ENCODE measurements at places on chromosomes 13 and 19.

GRCh38 chr13:69912630-69913029, 195.0 kb upstream of the ATXN8OS start:
- no peak for DNase-seq

- DNase-seq: no peak
These were observed 19.1 kb downstream of the PGLS start for GRCh38 chr19:17530586-17530985.

DNA sequence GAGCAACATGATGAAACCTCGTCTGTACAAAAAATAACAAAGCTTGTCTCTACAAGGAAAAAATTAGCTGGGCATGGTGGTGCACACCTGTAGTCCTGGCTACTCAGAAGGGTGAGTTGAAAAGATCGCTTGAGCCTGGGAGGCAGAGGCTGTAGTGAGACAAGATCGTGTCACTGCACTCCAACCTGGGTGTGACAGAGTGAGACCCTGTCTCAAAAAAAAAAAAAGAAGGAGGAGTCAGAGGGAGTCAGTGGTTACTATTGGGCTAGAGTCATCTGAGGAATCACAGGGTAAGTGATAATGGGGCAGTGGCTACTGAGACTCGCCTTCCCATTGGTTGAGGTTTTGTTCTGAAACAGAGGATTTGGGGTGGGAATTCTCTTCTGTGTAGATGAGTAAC, 1.9 kb upstream of the GPI start:
- no peak for DNase-seq

GRCh38 chr13:48234566-48235340, 1.7 kb downstream of the ITM2B start:
- DNase-seq: no peak

DNA sequence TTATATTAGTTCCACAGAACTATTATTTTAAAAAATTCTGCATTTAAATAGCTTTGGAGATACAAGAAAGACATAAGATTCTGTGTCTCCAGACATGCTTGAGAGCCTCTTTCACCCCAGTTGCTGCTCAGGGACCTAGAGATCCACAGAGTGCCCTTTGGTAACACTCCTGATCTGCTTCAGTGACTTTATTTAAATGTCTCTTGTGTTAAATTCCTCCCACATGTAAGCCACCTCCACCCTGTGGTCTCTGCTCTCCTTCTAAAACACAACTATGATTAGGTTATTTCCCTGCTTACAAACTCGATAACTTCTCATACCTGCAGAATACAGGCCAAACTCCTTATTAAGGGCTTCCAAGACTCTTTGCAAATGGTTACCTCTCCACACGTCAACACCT, 141.0 kb downstream of the RFC3 start:
- no peak for DNase-seq

DNA sequence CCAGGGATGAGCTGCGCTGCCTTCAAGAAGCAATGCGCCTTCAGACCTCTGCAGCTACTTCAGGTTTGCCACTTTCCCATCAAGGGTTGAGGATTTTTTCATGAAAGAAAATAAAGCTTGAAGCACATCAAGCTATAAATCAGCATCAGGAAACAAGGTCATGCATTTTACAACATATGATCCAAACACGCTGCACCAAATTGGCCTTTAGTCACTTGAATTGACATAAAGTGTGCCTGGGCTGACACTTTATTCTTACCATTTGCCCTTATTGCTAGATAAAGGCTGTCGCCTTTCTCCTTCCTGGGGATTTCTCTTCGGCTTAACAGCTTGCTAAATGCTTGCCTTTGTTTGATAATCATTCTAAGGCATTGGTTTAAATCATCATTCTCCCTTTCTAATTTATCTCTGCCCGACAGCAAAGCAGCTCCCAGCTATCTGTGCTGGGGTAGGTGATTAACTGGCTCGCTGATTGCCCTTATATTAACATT, 87.7 kb downstream of the LHFPL6 start:
- no peak for DNase-seq

DNA sequence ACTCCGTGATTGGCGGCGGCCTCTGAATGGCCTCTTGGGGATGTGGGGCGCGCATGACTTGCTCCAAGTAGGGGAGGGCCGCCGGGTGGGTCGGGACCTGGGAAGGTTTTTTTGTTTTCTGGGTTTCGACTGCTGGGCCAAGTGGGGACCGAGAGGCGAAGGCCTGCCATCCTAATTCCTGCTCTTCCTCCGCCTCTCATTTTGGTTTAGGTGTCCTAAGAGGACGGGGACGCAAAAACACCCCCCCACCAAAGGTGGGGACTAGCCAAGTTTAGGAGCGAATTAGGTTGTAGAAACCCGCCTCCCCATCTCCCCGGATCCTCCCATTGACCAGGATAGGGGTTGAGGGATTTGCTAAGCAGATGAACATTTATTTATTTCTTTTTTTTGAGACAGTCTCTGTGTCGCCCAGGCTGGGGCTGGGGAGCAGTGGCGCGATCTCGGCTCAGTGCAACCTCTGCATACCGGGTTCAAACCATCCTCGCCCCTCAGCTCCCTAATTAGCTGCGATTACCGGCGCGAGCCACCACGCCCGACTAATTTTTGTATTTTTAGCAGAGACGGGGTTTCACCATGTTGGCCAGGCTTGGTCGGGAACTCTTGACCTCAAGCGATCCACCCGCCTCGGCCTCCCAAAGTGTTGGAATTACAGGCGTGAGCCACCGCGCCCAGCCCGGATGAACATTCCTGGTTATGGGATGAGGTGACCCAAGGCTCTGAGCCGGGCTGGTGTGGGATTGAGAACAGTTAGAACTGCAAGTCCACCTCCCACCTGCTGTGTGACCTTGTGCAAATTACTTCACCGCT, 838 bp downstream of the PPP2R1A start:
- peak; percentile 62 for DNase-seq

- no peak for DNase-seq
These were observed 306.2 kb downstream of the ATP8A2 start for GRCh38 chr13:25677956-25678355.

DNA sequence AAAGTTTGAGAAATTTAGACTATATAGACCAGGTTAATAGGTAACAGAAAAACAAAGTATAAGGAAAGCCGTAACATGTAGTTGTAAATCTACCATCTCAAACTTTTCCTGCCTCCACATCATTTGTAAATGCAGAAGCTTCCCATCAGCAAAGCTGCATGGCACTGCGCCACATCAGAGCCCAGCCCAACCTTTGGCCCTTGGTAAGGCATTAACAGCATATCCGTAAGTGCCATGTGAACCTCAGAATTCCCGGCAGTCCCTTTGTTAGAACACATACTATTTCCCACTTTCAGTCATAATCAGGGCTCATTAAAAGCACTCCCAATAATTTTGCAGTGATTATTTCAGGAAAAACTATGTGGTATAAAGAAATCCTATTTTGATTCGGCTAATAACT, 51.6 kb downstream of the MPHOSPH8 start:
- DNase-seq: no peak

DNA sequence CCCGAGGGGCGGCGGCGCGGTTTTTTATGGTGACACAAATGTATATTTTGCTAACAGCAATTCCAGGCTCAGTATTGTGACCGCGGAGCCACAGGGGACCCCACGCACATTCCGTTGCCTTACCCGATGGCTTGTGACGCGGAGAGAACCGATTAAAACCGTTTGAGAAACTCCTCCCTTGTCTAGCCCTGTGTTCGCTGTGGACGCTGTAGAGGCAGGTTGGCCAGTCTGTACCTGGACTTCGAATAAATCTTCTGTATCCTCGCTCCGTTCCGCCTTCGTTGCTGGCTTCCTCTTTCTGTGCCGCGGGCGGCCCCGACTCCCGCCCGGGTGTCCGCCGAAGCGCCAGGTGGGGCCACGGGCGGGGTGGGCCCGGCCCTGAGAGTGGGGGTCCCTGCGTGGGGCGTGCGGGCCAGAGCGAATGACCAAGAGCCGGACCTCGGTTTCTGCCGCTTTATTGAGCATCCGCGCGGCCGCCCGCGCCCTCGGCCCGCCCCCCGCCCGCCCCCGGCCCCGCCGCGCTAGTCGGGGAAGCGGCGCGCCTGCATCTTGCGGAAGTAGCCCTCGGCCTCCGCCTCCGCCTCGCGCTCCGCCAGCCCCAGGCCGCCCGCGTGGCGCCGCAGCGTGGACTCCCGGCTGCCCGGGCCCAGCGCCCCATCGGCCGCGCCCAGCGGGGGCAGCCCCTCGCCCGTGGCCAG, 9.6 kb downstream of the PLPPR3 start:
- no peak for DNase-seq

DNA sequence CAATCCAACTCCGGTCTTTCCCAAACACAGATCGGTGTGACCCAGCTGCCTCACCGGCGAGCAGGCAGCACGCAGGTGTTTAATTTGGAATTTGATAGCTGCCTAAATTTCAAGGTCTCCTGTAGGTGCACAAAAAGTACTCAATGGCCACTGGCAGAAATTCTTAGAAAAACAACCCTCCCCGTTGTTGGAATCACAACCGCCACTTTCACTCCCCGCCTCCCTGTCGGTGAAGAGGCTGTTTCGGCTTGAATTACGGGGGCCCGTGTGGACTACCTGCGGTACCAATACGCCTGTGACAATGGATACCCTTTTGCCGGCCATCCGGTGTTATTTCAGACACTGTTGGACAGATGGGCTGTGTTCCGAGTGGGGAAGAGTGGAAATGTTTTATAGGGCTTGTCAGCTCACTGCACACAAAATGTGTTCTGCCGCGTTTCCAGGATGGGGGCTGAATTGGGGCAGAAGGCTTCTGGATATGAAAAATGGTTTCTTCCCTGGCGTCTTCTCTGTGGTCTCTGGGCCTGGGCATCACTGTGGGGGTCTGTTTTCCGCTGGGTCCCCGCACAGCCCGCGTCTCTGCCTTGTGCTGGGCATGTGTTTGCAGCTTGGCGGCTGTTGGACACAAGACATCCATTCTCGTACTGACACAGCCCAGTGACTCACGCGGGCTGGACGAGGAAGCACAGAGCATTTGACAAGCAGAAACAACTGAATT, 45.4 kb downstream of the ZIC5 start:
- no peak for DNase-seq

- no peak for DNase-seq
These were observed 44.4 kb downstream of the CCNA1 start for GRCh38 chr13:36476661-36477060.

GRCh38 chr13:68588623-68589022, 1358.5 kb upstream of the PCDH9 start:
- no peak for DNase-seq

- DNase-seq: no peak
These were observed 388.1 kb downstream of the KCNRG start for GRCh38 chr13:50403311-50403710.

DNA sequence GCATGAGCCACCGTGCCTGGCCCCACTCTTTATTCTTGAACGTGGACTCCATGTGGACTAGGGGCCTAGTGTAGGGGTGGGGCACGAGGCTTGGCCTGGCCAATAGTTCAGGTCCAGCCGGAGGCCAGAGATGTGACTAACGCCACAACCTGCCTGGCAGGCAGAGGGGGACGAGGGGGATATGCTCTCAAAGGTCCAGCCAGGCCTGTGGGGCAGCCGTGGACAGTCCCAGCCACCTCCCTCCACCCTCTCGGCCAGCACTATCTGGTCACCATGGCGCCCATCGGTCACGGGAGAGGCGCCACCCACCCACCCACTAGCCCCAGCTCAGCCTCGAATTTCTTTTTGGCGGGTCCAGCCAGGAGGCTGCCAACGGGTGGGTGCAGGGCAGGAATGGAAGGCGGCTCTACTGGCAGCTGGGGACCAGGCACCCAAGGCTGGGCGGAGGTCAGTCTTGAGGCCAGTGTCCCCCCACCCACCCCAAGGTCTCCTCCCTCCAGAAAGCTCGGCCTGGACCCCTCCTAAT, 2.2 kb upstream of the CERS1 start:
- no peak for DNase-seq

DNA sequence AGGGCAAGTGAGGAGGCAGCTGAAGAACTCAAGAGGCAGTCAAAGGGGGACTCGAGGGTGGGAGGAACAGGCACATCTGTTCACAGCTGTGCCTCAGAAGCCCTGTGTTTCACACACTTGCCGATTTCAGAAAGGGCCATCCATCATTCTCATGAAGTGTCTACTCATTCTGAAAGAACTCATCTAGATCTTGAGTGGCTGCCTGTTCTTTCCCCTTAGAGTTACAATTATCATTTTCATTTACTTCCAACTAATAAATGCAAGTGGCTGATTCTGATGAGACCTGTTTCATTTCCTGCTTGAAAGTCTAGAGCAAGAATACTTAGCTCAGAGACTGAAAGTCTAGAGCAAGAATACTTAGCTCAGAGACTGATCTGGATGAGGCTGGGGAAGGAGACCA, 1145.1 kb downstream of the UQCRFS1 start:
- DNase-seq: no peak

- DNase-seq: no peak
These were observed 2380.9 kb downstream of the PCDH9 start for GRCh38 chr13:64849196-64849595.

- DNase-seq: peak; percentile 98
These were observed 71.5 kb downstream of the NUFIP1 start for GRCh38 chr13:44917589-44918325.

DNA sequence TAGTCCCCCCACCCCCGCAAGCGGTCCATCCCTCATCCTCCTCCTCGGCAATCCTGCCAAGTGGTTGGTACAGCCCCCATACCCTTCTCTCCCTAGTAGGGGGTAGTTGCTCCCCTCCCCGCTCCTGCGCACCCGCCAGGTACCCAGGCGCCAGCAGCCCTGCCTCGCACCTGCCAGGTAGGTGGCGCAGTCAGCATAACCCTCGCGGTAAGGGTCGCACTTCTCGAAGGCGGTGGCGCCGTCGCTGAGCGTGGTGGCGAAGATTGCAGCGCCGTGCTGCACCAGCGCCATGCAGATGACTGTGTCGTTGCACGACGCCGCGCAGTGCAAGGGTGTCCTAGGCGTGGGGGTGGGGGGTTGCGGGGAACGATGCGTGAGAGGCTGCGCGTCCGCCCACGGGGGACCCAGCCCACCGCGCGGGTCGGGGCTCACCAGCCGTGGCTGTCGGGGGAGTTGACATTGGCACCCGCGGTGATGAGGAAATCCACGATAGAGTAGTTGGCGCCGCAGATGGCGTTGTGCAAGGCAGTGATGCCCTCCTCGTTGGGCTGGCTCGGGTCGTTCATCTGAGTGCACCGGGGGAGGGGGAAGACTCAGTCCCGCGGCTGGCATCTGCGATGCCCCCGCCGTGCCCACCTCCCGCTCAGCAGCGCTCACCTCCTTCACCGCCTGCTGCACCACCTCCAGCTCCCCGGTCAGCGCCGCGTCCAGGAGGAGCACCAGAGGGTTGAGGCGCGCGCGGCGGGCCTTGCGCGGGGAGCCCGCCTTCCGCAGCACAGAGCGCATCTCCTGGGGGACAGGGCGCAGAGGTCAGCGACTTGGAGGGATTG, 15.2 kb upstream of the ERCC2 start:
- DNase-seq: no peak

GRCh38 chr13:61410669-61411297, 4.9 kb downstream of the PCDH20 start:
- DNase-seq: no peak

Data from sciatic nerve (tissue), 2 donors.